ENCODE measurements at places on chromosomes 3 and 15.

DNA sequence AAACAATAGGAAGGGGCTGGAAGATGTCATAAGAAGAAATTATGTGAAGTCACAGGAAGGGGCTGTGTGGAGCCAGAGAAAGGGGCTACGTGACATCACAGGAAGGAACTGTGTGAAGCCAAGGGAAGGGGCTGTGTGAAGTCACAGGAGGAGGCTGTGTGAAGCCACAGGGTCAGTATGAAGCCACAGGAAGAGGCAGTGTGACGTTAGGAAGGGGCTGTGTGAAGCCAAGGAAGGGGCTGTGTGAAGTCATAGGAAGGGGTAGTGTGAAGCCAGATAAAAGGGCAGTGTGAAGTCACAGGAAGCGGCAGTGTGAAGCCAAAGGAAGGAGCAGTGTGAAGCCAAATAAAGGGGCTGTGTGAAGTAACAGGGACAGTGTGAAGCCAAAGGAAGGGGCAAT lies 32.5 kb downstream of the GASK1A start:
- H3K4me3 ChIP-seq: no peak overlapping the region
- H3K4me1 ChIP-seq: no peaks in the 10 kb centered on the region
- H3K27ac ChIP-seq: no peak overlapping the region
- DNase-seq: no peak
- no peaks in the 10 kb centered on the region for H3K27me3 ChIP-seq

GRCh38 chr15:63392361-63393009 lies 10.8 kb upstream of the CA12 start:
- H3K36me3 ChIP-seq: no peaks in the 10 kb centered on the region
- H3K27me3 ChIP-seq: peaks cover 31% of the 10 kb centered on the region
- DNase-seq: peak; percentile 27
- no peak overlapping the region for H3K4me3 ChIP-seq

DNA sequence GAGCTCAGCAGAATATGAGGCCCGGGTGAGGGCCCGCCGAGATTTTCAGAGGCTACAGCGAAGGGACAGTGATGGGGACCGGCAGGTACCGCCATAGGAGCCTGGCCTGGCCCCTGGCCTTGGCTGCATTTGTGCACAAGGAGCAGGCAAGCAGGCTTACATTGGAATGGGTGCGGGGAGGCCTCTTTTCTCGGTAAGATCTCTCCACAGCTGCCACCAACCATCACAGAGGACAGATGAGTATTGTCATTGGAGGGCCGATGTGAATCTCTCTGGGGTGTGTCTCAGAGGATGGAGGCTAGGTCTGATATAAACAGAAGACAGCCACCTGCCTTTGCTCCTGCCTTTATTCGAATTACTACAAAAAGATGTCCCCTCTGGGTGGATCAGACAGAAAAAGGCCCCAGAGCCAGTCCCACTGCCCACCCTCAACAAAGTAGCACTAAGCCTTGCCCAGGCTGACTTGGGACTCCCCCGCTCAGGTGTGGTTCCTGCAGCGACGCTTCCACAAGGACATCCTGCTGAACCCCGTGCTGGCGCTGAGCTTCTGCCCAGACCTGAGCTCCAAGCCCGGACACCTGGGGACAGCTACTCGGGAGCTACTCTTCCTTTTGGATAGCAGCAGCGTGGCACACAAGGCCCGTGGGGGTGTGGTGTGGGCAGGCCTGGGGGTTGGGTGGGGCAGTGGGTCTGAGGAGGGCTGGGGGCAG lies 5.4 kb downstream of the VWA5B2 start:
- DNase-seq: no peak
- H3K27me3 ChIP-seq: peaks cover 22% of the 10 kb centered on the region
- H3K4me1 ChIP-seq: peaks cover 5% of the 10 kb centered on the region
- H3K36me3 ChIP-seq: no peaks in the 10 kb centered on the region
- H3K4me3 ChIP-seq: no peak overlapping the region

DNA sequence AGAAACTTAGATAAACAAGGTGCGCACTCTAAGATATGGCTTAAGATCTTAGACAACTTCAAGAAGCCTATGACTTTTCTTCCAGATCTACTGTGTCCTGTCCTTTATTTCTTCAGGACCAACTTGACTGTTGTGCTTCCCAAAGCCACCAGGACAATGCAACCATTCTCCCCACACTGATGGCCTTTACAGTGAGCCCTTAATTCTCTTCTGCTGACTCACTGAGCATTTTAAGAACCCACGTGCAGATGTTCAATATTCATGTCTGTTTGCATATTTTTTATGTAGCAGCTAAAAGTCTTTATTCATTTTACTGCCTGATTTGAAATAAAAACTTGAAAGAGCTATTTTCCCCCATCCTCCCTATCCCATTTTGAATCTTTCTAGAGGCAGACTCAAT lies 103.3 kb upstream of the SLC2A2 start:
- H3K4me3 ChIP-seq: no peak overlapping the region
- DNase-seq: no peak
- peaks cover 2% of the 10 kb centered on the region for H3K4me1 ChIP-seq
- no peak overlapping the region for H3K27ac ChIP-seq
- H3K27me3 ChIP-seq: no peaks in the 10 kb centered on the region
- H3K36me3 ChIP-seq: peaks cover 15% of the 10 kb centered on the region

DNA sequence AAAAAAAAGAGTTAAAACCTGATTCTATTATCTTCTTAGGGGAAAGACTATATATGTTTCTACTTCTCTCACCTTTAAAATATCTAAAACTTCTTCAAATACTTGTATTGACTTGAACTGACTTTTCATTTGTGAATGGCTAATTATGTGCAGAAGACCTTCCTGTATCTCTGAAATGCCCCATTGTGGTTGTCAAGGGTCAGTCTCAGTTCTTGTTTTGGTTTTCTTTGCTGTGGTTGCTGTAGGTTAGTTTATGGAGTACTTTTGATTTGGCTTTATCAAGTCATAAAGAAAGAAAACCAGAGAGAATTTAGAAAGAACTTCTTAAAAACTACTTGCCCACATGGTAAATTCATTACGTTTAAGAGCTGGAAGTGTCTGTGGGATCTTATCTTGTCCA lies 345.3 kb upstream of the POU1F1 start:
- H3K27ac ChIP-seq: no peak overlapping the region
- no peak overlapping the region for H3K4me3 ChIP-seq
- H3K4me1 ChIP-seq: no peaks in the 10 kb centered on the region

GRCh38 chr3:37144806-37145205 lies 29.6 kb downstream of the LRRFIP2 start:
- H3K4me3 ChIP-seq: no peak overlapping the region
- no peaks in the 10 kb centered on the region for H3K4me1 ChIP-seq
- H3K36me3 ChIP-seq: peaks cover 33% of the 10 kb centered on the region
- no peak for DNase-seq

DNA sequence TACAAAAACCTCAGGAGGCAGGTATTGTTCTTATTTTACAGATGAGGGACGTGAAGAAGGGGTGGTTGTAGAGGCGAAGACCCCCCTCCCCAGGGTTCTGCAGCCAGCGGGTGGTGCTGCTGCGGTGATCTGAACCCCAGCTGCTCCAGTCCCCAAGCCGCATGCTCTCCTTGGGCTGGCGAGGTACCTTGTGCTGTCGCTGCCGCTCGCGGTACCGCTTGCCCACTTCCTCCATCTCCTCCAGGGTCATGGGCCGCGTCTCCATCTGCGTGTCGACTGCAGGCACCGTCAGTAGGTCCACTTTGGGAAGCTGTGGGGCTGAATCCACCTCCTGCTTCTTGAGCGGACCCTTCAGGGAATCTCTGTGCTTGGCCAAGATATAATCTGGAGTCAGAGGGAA lies 17.5 kb downstream of the EFCAB12 start:
- peaks cover 10% of the 10 kb centered on the region for H3K27me3 ChIP-seq
- no peak overlapping the region for H3K4me3 ChIP-seq
- no peaks in the 10 kb centered on the region for H3K36me3 ChIP-seq
- H3K4me1 ChIP-seq: no peaks in the 10 kb centered on the region

DNA sequence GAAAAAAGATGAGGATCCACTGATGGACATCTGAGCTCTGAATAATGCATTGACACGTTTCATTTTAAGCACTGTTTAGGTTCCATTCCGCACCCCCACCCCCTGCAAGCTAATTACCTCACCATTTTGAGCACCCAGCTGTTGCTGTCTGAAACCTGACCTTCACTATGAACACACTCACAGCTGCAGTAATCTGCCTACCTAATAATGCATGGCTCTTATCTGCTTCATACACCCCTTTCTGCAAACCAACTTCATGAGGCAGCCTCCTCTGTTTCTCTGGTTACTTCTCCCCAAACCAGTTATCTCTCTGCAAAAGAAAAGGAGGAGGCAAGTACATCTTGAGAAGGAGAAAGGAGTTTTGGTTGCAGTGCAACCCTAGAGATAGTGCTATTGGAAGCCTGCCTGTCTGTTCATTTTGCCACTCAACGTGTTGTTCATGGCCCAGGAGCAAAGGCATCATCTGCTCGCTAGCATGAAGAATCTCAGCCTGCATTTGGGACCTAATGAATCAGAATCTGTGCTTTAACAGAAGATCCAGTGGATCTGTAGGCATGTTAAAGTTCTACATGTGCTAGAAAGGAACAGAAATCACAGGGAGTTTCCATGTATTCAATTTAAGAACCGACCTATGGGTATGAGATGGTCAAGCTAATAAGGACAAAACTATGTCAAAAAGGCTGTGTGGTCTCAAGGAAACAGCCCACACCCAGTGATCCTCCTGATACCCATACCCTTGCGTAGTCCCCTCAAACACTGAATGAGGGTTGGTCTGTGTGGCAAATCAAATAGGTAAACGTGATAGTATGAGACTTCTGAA lies 87.2 kb downstream of the MB21D2 start:
- peaks cover 11% of the 10 kb centered on the region for H3K4me1 ChIP-seq
- H3K27ac ChIP-seq: no peak overlapping the region
- peaks cover 11% of the 10 kb centered on the region for H3K36me3 ChIP-seq
- no peak for DNase-seq

DNA sequence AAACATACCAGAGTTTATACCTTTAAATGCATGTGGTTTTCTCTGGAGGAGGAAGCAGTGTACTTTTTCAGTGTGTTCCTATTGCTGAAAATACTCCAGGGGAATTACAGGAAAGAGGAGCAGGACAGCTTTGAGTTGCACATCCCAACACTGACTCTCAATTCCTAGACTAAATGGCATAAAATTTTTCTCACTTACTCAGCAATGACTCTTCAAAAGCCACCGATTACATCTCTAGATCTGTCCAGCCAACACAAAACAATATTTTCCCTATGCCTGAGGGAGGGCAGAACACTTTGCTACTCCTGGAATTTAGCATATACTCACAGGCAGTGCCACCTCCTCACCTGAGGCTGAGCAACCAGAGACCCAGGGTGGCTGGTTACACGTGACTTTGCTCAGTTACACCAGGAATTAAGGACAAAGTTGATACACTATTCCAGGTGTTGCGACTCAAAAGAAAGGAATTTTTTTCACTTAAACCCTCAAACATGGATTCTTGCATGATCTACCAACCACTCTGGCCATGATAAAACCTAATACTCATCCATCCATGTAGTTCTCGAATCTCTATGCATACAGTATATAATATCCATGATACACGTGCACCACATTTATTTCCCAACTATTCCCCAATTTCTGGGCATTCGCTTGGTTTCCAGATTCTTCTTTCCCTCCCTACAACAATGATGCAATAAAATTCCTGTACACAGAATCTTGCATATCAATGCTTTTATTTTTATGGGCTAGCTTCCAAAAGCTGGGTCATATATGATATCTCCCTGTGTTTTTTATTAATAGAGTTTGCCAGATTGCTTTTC lies 194.6 kb downstream of the THRB start:
- DNase-seq: no peak
- no peaks in the 10 kb centered on the region for H3K27me3 ChIP-seq
- H3K27ac ChIP-seq: no peak overlapping the region
- no peaks in the 10 kb centered on the region for H3K36me3 ChIP-seq

GRCh38 chr3:195072916-195073564 lies 197.9 kb downstream of the XXYLT1 start:
- H3K4me1 ChIP-seq: no peaks in the 10 kb centered on the region
- H3K27ac ChIP-seq: no peak overlapping the region
- peaks cover 1% of the 10 kb centered on the region for H3K36me3 ChIP-seq
- no peak overlapping the region for H3K4me3 ChIP-seq

DNA sequence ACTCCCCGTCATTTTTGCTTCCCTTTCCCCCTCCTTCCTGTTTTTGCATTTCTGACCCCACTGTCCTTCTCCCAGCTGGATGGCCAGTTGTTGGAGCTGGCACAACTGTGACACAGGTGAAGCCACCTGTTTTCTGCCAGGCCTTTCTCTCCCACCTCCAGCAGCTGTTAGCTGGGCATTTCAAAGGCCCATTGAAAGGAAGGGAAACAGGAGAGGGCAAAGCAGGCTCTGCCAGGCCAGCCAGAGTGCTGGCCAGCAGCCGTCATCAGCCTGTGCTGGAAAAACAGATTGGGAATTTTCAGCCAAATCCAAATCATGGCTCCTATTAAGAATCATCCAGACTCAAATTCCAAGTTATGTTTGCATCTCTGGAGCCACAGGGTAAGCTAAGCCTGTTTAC lies 155.2 kb upstream of the C2CD4B start:
- no peak for DNase-seq
- H3K36me3 ChIP-seq: no peaks in the 10 kb centered on the region

DNA sequence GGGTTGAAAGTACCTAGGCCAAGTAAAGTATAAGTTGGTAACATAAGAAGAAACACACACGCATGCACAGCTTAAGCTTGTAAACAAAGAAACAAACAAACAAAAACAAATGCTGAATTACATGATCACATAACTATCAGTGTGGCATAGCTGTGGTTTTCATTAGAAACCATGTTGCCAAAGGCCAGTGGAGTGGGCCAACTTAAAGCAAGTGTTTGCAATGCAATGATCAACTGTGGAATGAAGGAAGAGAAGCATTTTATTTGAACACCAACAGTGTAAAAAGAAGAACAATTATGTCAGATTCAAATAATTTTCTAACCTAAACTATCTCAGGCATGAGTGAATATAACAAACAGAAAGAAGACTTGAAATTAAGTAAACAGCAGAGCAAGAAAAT lies 199.4 kb upstream of the STRIT1 start:
- H3K4me1 ChIP-seq: peaks cover 10% of the 10 kb centered on the region
- H3K36me3 ChIP-seq: peaks cover 2% of the 10 kb centered on the region
- H3K27ac ChIP-seq: no peak overlapping the region
- no peaks in the 10 kb centered on the region for H3K27me3 ChIP-seq
- no peak overlapping the region for H3K4me3 ChIP-seq
- no peak for DNase-seq

DNA sequence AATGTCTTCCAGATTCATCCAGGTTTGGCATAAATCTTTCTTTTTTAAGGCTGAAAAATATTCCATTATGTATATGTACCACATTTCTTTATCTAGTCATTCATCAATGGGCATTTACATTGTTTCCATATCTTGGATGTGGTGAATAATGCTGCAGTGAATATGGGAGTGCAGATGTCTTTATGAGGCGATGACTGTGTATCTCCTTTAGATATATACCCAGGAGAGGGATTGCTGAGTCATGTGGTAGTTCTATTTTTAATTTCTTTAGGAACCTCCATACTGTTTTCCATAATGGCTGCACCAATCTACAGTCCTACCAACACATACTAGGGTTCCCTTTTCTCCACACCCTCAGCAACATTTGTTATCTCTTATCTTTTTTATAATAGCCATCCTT lies 96.3 kb downstream of the LRRC28 start:
- no peak overlapping the region for H3K27ac ChIP-seq
- no peaks in the 10 kb centered on the region for H3K4me1 ChIP-seq
- H3K4me3 ChIP-seq: no peak overlapping the region
- peaks cover 3% of the 10 kb centered on the region for H3K36me3 ChIP-seq
- no peak for DNase-seq

Measured in activated CD8-positive, alpha-beta T cell treated with anti-CD3 and anti-CD28 coated beads, Interleukin-2, amount 10 ng/mL, durations not matched to agents 7 days and 5 days (primary cell).